NAMALWA (cell line): ENCODE measurements at places on chromosomes 4 and X.

GRCh38 chr4:27662426-27662825 lies 801.8 kb downstream of the STIM2 start:
- DNase-seq, result no peak

DNA sequence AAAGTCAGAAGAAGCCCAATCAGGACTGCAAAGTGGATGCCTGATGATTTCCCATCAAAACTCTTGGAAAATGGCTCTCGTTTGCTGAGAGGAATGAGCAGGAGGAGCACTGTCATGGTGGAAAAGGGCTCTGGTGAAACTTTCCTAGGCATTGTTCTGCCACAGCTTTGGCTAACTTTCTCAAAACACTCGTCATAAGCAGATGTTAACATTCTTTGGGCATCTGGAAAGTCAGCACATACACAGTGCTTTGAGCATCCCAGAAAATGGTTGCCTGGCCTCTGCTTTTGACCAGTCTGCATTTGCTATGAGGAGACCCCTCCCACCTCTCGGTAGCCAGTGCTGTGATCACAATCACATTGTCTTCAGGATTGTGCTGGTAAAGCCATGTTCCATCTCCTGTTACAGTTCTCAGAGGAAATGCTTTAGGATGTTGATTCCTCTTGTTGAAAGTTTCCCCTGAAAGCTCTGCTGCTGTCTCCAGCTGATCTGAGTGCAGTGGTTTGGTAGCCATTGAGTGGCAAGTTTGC lies 25.2 kb upstream of the TBC1D14 start:
- DNase-seq, result no peak

DNA sequence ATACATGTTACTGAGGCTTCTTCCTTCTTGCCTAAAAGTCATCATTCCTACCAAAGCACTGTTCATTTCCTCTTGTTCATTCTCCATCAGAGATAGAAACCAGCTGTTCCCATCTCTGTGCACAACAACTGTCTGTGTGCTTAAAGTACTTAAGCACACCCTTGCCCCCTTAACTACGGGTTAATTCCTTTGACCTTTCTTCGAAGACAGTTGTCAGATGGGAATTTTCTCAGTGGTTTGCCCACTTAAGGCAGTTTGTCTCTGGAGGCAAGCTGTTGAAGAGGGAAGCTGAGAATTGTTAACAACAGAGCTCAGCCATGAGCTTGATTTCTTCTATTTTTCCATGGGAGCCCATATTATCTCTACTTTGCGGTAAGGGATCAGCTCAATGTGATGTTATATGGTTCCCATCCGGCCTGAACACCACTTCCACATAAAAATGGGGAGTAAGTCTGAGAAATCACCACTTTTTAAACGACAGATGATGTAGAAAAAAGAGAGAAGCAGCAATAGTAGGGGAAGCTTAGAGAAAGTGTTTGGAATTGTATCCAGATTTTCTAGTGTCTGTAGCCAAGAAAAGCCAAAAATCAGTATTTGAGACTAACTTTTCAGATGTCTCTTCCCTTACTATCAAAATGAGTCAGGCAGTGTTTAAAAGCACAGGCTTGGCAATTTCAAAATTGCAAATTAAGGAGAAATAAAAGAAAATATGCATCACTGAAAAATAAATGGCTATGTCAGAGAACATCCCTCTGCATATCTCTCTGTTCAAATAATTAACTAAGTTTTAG lies 194.4 kb downstream of the SLIT2 start:
- DNase-seq, result no peak

- no peak for DNase-seq
Observed at GRCh38 chr4:181166742-181167399, 1076.3 kb upstream of the TENM3 start.

DNA sequence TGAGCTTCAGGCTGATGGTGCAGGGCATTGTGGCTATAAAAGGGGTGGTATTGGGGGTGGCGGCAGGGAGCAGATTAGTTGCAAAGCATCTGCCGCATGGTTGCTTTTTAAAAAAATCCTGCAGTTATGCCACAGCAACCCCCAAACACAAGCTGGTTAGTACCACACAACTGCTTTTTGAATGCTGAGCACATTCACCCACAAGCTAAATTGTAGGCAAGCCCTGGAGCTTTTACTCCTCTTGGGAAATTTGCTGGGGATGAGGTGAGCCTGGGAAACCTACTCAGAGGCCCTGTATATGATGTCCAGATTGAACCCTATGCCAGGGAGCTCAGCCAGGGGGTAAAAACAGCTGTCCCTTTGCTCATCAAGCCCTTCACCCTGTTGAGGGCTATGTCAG lies 33.8 kb upstream of the TRIM2 start:
- no peak for DNase-seq
